T-cell (primary cell): ENCODE measurements at places on chromosomes 2 and 18.
A peak's percentile ranks its signal among the peaks of the same experiment; 100 is the strongest.

- no peak overlapping the region for H3K27ac ChIP-seq
- H3K36me3 ChIP-seq, result no peaks in the 10 kb centered on the region
- H3K27me3 ChIP-seq, result no peaks in the 10 kb centered on the region
- H3K4me1 ChIP-seq, result no peaks in the 10 kb centered on the region
- H3K4me3 ChIP-seq, result no peak overlapping the region
Observed at GRCh38 chr2:239669181-239669898, 268.5 kb upstream of the HDAC4 start.

- no peak overlapping the region for H3K4me3 ChIP-seq
- no peaks in the 10 kb centered on the region for H3K4me1 ChIP-seq
- H3K36me3 ChIP-seq, result no peaks in the 10 kb centered on the region
- H3K27ac ChIP-seq, result no peak overlapping the region
Observed at GRCh38 chr2:48080534-48081316, 174.4 kb upstream of the FBXO11 start.

DNA sequence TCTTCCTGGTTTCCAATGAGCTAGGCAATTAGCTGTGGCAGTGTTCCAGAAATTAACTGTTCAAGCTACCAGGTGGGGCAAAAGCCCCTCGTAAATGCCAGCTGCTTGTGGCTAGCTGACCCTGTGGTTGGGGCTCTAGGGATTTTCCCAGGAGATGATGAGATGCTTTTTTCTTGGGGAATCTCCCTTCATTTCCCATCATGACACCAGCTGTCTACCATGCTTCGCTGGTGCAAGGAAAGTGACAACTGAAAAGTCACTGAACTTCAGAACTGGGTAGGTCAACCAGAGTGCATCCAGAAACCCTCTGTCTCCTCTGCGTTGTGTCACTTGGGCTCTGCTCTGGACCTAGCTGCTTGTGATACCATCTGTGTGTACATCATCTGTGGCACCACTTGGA lies 386.5 kb upstream of the DCC start:
- H3K4me1 ChIP-seq, result no peaks in the 10 kb centered on the region
- H3K27me3 ChIP-seq, result no peaks in the 10 kb centered on the region
- no peak for DNase-seq
- H3K27ac ChIP-seq, result no peak overlapping the region
- H3K4me3 ChIP-seq, result no peak overlapping the region

DNA sequence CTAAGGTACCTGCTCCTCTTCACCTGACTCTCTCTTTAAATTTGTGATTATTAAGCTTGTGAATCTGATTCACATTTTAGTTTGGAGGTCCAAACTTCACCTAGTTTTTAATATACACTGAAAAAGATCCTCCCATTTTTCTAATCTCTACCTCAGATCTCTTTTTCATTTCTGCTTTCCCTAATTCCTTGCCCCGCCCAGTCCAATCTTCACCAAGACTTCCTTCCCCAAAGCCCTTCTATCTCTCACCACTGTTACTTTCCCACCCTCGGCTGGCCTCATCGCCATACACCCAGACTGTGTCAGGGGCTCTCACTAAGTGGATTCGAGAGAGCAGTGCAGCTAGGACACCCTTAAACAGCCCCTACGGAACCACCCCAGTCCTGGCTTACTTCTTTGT lies 40.0 kb downstream of the LBH start:
- H3K4me1 ChIP-seq, result peaks cover 27% of the 10 kb centered on the region
- no peaks in the 10 kb centered on the region for H3K36me3 ChIP-seq
- H3K27ac ChIP-seq, result no peak overlapping the region
- H3K27me3 ChIP-seq, result no peaks in the 10 kb centered on the region
- DNase-seq, result no peak
- H3K4me3 ChIP-seq, result no peak overlapping the region

DNA sequence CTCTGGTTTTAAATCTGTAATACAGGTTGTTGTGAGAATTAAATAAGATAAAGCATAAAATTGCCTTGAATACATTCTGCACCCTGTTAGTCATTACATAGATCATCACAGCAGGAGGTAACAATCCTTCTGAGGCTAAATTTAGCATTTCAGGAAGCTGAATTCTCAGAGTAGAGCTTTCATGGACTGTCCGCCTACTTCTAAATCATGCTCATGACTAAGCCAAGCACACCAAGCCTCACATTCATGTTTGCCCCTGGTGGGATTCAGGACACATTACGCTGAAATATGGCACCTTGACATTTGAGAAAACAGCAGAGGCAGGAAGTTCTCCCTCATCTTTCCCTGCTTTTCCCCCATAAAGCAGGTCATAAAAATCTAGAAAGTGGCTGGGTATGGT lies 16.6 kb upstream of the PIK3C3 start:
- H3K4me1 ChIP-seq, result no peaks in the 10 kb centered on the region
- no peak overlapping the region for H3K4me3 ChIP-seq
- peaks cover 8% of the 10 kb centered on the region for H3K27me3 ChIP-seq
- no peak for DNase-seq

DNA sequence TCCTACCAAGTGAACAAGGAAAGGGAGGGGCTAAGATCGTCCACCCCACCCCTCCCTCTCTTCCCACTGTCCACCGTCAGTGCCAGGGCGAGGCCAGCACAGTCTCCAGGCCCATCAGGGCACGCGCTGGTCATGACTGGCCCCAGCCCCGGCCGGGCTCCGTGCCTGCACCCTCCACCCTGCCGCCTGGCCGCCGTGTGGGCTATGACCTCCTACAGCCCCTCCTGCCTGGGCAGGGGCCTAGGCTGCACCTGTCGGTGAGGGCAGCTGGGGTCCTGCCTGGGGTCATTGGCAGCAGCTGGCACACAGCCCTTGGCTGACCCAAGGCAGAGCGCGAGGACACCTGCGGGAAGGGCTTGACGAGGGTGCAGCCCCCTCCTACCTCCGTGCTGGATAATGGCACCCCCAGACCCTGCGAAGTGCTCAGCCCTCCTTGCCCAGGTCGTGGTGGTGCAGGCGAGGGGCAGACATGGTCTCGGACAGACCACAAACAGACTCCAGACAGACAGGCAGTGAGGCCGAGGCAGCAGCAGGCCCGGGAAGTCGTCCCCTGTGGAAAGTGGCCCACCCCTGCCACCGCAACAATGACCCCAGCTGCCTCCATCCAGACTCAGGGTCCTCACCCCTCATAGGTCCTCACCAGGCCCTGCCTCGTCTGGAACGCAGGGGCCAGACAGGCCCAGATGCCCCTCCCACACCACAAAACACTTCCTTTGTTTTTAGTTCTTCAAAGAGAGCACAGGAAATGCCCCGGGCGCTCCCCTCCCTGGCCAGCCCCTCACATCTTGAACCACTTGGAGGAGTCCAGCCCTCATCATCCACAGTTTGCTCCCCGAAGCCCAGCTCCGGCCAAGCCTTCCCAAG lies 43.1 kb upstream of the GPC1 start:
- DNase-seq, result no peak
- H3K27ac ChIP-seq, result no peak overlapping the region
- no peak overlapping the region for H3K4me3 ChIP-seq
- H3K4me1 ChIP-seq, result no peaks in the 10 kb centered on the region
- no peaks in the 10 kb centered on the region for H3K36me3 ChIP-seq
- peaks cover 12% of the 10 kb centered on the region for H3K27me3 ChIP-seq

- peaks cover 13% of the 10 kb centered on the region for H3K4me1 ChIP-seq
- DNase-seq, result no peak
- peak overlapping the region; percentile 62 for H3K4me3 ChIP-seq
Observed at GRCh38 chr18:54718408-54718773, 109.9 kb upstream of the RAB27B start.

DNA sequence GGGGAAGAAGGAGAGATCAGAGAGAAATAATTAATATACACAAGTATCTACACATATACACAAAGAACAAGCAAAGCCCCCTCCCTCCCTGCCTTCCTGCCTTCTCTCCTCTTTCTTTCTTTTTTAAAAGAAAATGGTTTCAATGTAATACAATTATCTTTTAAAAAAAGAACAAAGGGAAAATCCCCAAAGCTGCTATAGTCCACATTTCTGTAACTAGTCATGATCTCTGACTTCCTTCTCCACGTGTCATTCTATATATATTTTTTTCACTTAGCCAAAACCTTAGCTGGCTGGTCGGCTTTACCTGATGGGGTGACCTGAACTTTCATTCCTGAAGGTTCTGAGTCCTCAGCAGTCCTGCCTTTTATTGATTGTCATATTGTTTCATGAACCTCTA lies 44.3 kb downstream of the MAP3K20 start:
- no peaks in the 10 kb centered on the region for H3K4me1 ChIP-seq
- no peaks in the 10 kb centered on the region for H3K36me3 ChIP-seq
- no peak overlapping the region for H3K4me3 ChIP-seq
- DNase-seq, result no peak
- H3K27me3 ChIP-seq, result no peaks in the 10 kb centered on the region

DNA sequence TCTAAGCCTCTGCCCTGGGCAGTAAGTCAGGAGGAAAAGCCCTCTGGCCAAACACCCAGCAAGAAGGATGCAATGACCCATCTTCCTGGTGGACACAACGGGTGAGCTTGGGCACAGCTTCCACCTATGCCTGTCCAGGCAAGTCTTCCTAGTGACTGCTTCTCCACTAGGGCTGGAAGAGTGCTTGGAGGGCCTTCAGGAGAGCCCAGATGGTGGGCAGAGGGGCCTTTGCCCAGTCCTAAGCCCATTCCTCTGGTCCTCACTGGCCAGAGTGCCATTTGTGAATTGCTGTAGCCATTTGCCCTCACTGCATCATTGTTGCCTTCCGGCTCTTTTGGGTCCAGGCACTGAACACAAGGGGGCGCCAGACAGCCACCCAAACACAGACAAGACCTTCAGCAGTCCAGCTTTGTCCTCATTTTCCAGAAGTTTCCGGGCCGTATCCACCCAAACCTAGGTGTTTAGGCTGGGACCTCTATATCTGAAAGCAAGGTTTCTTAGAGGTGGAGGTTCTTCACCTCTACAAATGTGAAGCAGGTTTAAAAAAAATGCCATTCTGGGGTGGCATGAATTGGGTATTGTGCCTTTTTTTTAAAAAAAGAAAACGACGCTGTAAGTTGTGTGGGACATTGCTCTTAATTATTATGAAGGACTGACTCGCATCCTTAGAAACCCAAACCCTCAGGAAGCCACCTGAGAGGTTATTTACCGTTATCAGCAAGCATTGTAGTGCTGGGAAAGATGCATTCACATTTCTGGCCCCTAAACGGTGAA lies 29.5 kb downstream of the PAX8 start:
- no peak overlapping the region for H3K4me3 ChIP-seq
- DNase-seq, result peak; percentile 66
- no peaks in the 10 kb centered on the region for H3K36me3 ChIP-seq
- no peaks in the 10 kb centered on the region for H3K27me3 ChIP-seq

DNA sequence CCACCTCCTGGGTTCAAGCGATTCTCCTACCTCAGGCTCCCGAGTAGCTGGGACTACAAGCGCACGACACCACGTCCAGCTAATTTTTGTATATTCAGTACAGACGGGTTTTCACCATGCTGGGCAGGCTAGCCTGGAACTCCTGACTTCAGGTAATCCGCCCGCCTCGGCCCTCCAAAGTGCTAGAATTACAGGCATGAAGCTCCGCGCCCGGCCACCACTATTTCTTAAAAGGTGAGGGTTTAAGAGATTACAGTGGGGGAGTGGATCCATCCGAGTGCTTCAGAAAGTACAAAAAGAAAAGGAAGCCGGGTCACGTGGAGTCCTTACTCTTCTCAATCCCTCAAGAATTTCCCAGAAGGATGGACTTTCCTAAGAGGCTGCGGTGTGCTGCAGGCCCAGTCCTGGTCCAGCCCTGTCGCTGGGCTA lies 146.9 kb downstream of the ANKRD44 start:
- no peak overlapping the region for H3K27ac ChIP-seq
- H3K36me3 ChIP-seq, result peaks cover 30% of the 10 kb centered on the region
- H3K27me3 ChIP-seq, result no peaks in the 10 kb centered on the region
- DNase-seq, result no peak
- no peak overlapping the region for H3K4me3 ChIP-seq

DNA sequence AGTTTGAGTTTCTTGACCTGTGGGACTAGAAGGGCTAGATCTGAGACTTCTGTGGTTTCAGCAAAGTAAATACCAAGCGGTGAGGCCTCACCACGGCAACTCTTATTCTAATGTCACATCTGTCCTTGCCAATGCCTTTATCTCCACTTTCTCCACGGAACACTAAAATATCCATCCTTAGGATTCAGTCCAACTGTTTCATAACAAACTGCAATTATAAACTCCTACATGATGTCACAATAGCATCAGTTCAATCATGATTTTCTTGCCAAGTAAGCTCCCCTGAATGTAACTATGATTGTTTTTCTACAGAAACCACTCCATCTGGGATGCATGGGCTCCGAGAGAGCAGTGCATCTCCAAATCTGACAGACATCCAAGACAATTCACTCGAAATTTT lies 79.6 kb downstream of the LRATD1 start:
- no peaks in the 10 kb centered on the region for H3K27me3 ChIP-seq
- no peaks in the 10 kb centered on the region for H3K36me3 ChIP-seq
- no peak overlapping the region for H3K4me3 ChIP-seq
- no peaks in the 10 kb centered on the region for H3K4me1 ChIP-seq
- H3K27ac ChIP-seq, result no peak overlapping the region
- DNase-seq, result no peak

- H3K27me3 ChIP-seq, result peaks cover 17% of the 10 kb centered on the region
- H3K27ac ChIP-seq, result no peak overlapping the region
- no peaks in the 10 kb centered on the region for H3K36me3 ChIP-seq
- no peak for DNase-seq
- H3K4me1 ChIP-seq, result peaks cover 9% of the 10 kb centered on the region
- H3K4me3 ChIP-seq, result no peak overlapping the region
Observed at GRCh38 chr2:143936848-143937722, 582.8 kb downstream of the ZEB2 start.

DNA sequence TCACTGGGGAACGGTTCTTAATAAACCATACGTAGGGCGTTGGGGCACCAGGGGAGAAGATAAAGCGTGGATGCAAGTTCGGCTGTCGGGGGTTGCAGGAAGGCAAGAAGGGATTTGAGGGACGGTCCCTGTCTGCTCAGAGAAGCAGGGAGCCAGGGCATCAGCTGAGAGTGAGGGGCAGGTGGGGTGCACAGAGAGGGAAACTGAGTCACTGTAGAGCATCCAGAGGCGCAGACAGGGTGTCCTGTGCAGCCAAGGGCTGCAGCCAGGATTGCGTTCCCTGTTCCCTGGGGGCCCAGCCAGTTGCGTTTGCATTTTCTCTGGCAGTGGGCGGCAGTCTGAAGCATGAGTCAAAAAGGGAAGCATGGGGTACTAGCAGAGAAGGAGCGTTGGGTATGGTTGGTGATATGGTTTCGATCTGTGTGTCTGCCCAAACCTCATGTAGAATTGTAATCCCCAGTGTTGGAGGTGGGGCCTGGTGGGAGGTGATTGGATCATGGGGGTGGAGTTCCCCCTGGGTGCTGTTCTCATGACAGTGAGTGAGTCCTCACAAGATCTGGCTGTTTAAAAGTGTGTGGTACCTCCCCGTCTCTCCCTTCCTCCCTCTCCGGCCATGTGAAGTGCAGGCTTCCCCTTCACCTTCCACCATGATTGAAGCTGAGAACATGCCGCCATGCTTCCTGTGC lies 202.9 kb downstream of the NDUFA10 start:
- H3K4me3 ChIP-seq, result no peak overlapping the region
- H3K4me1 ChIP-seq, result no peaks in the 10 kb centered on the region
- DNase-seq, result no peak
- H3K36me3 ChIP-seq, result no peaks in the 10 kb centered on the region
- peaks cover 46% of the 10 kb centered on the region for H3K27me3 ChIP-seq
- no peak overlapping the region for H3K27ac ChIP-seq

GRCh38 chr18:58241877-58242276 lies 197.9 kb downstream of the NEDD4L start:
- H3K27ac ChIP-seq, result no peak overlapping the region
- no peaks in the 10 kb centered on the region for H3K4me1 ChIP-seq
- H3K36me3 ChIP-seq, result no peaks in the 10 kb centered on the region
- no peaks in the 10 kb centered on the region for H3K27me3 ChIP-seq
- H3K4me3 ChIP-seq, result no peak overlapping the region
